Heart right ventricle (tissue), 16 donors: ENCODE measurements at places on chromosomes 2 and 18. TPM values are rescaled to one million over a fixed set of nuclear protein-coding genes. Genes with fewer than 3 reads are reported as not detected.

The TXNDC2 gene
- 0.22 TPM for total RNA-seq

The INHA gene
- total RNA-seq = 1.6 TPM

The CFC1 gene
- total RNA-seq = not detected

DNA sequence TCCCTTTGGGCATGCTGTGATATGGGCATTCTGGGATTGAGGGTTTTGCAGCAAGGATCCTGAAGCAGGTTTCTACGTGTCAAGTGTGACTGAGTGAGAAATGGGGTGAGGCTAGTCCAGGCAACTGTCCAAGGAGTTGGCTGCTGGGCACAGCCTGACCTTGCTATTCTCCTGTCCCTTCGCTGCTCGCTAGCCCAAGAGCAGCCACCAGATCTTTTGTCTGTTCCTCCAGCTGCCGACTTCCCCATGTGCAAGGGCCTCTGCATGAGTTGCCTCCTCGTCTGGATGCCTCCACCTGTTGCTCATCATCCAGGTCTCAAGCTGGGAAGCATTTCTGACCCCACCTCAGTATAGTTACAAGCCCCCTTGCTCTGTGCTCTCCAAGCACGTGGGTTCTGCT is 71.1 kb downstream of the DYSF start:
- H3K4me3 ChIP-seq = no peak overlapping the region
- no peaks in the 10 kb centered on the region for H3K27me3 ChIP-seq
- no peaks in the 10 kb centered on the region for H3K4me1 ChIP-seq
- DNase-seq = no peak

GRCh38 chr2:28401948-28402550 is 9.4 kb downstream of the FOSL2 start:
- peaks cover 3% of the 10 kb centered on the region for H3K36me3 ChIP-seq
- no peak overlapping the region for H3K27ac ChIP-seq
- no peak overlapping the region for H3K4me3 ChIP-seq
- no peaks in the 10 kb centered on the region for H3K27me3 ChIP-seq

DNA sequence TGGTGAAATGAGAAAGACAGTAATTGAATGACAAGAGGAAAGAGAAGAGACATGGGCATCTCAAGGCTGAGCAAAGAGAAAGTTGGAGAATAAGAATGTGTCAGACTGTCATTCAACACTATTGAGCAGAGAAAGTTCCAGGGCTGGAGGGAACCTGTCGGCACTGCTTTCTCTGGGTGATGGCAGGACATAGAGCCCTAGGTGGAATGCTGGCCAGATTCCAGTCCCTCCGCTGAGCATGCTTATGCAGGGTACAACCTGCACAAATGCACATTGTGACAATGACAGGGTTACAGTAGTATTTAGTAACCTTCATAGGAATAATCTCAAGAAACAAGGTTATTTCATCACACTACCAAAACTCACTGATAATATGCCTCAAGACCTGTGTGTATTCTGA is 582.8 kb downstream of the ADCYAP1 start:
- H3K36me3 ChIP-seq = no peaks in the 10 kb centered on the region
- no peak for DNase-seq
- no peaks in the 10 kb centered on the region for H3K27me3 ChIP-seq
- H3K4me3 ChIP-seq = no peak overlapping the region

The BMP10 gene
- total RNA-seq = not detected

GRCh38 chr2:158114516-158114915 is 12.8 kb downstream of the UPP2 start:
- no peak for DNase-seq
- no peak overlapping the region for H3K27ac ChIP-seq
- H3K4me1 ChIP-seq = no peaks in the 10 kb centered on the region

- DNase-seq = peak; percentile 44
- H3K27ac ChIP-seq = peak overlapping the region; percentile 36
- peaks cover 23% of the 10 kb centered on the region for H3K4me1 ChIP-seq
- H3K36me3 ChIP-seq = no peaks in the 10 kb centered on the region
- H3K4me3 ChIP-seq = no peak overlapping the region
- no peaks in the 10 kb centered on the region for H3K27me3 ChIP-seq
Observed at GRCh38 chr18:46343931-46344372, 239.8 kb downstream of the HAUS1 start.

DNA sequence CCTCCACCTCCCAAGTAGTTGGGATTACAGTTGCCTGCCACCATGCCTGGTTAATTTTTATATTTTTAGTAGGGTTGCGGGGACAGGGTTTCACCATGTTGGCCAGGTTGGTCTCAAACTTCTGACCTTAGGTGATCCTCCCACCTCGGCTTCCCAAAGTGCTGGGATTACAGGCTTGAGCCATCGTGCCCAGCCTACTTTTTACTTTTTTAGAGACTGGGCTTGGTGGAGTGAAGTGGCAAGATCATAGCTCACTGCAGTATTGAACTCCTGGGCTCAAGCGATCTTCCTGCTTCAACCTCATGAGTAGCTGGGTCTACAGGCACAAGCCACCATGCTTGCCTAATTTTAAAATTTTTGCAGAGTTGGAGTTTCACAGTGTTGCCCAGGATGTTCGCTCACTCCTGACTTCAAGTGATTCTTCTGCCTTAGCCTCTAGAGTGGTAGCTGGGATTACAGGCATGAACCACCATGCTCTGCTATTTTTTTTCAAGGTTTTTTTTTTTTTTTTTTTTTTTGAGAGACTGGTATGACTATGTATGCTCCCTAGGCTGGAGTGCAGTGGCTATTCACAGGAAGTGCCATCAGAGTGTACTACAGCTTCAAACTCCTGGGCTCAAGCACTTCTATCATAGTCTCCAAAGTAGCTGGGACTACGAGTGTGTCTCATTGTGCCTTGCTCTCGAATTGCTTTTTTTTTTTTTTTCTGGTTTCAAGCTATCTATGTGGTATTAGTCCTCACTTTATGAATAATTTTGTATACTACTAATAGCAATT is 11.9 kb downstream of the MSH2 start:
- no peaks in the 10 kb centered on the region for H3K27me3 ChIP-seq
- H3K4me1 ChIP-seq = no peaks in the 10 kb centered on the region
- H3K27ac ChIP-seq = no peak overlapping the region

The NEB gene
- 9.4 TPM for total RNA-seq

The FBXO48 gene
- 0.98 TPM for total RNA-seq
